ENCODE measurements at places on chromosomes 1 and 21.

DNA sequence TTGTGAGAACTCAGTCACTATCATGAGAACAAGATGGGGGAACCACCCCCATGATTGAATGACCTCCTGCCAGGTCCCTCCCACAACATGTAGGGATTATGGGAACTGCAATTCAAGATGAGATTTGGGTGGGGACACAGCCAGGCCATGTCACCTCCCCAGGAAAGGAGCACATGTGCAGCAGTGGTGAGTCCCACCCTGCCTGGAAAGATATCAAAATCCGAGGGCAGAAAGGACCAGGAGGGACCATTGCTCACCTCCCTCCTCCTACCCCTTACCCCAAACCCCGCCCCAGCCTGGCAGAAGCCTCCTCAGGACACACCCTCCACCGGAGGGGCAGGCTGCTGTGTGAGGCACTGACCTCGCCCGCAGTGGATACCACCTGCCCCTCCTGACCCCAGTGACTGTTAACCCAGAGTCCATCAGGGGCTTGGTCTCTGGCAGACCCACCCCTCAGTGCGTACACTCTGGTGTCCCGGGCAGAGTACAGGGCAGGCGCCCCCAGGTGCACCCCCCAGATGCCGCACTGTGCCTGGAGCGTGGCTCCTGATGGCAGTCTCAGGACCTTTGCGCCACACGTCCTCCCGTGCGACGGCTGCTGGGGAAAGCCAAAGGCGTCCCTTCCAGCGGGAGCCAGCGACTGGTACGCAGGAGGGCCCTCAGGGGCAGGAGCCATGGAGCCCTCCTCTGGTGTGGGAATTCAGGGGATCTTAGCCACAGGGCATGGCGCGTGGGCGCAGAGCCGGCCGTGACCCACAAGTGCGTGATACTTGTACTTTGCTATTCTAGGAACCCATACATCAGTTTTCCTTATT is 20.9 kb downstream of the PDXK start:
- DNase-seq: no peak

- peak; percentile 95 for DNase-seq
These were observed 8.6 kb upstream of the EPHA2 start for GRCh38 chr1:16164213-16165072.

DNA sequence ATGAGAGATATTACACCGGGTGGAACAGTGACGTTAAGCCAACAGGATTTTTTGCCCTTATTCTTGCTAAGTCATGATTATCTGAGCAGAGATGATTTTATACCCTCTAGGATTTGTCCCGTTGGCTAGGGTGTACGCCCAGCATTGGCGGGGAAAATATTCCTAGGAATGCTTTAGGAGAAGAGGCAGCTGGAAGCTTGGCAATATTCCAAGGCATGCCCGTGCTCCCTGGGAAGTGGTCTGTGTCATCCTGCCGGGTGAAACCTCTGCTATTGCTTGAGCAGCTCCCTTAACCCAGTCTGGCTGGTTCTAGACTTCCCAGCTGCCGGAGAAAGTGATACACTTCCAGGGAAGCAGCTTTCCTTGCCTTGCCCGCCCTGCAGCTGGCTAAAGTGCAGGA is 16.2 kb downstream of the CHRNB2 start:
- DNase-seq: no peak

DNA sequence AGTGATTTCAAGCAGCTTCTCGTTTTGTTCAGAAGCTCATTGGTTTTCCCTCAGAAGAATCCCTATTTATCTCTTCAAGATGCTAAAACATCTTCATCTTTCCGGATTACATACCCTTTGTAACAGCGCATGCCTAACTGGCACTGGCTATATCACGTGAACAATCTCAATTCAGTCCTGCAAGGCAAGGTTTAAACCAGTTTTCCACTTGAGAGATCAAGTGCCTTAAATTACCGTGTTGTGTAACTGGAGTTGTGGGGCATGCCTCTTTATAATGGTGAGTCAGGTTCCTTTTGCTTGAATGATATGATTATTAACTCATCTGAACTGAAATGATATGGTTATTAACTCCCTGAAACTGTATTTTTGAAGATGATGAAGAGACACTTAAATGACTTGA is 11.0 kb upstream of the ZFP69B start:
- DNase-seq: no peak

DNA sequence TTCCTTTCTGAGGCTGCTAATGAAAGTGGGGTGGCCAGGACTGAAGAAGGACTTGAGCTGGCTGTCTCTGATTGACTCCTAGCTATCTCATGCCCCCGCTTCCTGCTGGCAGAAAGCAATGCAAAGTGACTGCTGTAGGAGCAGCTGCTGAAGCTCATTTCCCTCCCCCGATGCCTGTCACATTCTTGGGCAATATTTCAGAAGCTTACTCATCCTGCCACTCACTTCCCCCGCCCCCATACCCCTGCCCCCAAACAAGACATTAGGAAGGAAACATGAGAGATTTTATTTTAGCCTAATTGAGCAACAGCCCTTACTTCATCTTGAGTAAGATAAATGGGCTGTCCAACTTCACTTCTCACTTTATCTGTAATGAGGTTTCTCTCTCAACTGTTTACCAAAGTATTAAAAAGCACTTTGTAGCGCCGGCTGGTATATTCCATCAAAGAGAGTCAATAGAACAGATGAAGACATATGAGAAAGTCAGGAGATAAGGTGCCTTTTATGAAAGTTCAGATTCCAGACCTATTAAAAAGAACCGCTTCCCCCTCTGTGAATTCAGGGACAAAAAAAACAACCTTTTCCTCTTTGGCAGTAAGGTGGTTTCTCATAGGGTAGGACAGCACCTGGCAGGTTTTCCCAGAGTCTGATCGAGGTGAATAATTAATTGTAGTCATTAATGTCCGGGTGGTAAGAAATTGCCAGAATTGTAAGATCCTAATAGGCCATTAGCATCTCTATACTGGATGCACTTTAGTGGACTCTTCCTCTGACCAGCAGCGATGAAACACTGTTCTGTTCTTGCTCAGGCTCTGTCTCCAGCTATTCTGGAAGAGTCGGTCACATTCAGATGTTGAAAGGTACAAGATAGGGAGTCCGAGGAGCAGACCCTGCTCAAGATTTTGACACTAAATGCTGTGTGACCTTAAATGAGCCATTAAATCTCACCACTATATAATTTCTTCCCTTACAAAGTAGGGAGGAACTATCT is 70.2 kb downstream of the SH3GLB1 start:
- peak; percentile 96 for DNase-seq
